ENCODE measurements at places on chromosomes 16 and 17.

DNA sequence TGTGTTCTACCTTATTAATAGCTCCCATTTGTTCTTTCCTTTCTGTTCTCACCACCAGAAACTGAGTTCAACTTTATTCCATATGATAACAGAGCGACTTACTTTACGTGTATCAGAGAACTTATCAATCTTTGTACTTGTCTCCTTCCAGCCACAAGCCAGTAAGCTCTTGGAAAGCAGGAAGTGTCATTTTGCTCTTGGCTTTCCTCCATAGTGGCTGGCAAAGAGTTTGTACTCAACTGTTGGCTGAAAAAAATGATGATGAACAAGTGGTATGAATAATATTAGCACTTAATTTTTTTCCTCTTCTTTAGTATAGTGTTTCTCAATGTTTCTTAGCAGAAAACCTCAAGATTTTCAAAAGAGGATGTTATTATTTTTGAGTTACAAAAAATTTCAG is 182.4 kb upstream of the TOM1L1 start:
- no peak for DNase-seq

DNA sequence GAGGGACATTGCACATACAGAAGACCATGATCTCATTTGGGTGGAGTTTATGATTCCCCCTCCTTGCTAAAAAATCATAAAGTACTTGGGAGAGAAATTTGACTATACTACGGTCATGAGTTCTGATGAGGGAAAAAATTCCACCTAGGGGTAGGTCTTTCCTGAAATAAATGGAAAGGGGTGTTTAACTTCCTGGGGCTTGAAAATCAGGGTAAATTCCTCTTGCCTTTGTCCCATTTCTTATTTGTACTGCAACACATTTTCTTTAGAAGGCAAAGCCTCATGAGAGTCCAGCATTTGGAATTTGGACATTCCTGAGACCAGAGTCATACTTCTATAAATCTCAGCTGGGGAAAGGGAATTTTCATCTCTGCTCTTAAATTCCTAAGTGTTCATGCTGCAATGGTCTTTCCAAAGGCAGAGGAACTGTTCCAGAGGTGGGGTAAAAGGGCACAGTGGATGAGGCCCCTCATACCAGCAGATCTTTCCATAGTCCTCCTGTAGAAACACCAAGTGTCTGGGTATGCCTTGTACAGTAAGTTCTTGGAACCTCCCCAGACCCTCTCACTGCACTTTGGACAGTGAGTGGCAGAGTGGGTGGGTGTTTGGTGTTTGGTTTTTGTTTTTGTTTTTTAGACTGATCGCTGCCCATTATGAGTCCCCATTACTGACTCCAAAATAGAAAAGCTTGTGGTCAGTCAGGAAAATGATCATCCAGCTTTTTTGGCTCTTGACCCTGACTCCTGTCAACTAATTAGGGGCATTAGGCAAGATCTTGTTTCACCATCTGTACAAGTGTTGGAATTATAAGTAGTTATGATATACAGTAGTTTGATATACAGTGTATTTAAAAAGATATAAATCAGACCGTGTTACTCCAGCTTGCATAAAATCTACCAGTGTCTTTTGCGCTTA is 6.0 kb downstream of the LYRM1 start:
- no peak for DNase-seq

- DNase-seq: no peak
Measured at GRCh38 chr16:80105160-80105559, 435.6 kb upstream of the DYNLRB2 start.

GRCh38 chr16:67243481-67243880 is 3.8 kb downstream of the FHOD1 start:
- DNase-seq: no peak

DNA sequence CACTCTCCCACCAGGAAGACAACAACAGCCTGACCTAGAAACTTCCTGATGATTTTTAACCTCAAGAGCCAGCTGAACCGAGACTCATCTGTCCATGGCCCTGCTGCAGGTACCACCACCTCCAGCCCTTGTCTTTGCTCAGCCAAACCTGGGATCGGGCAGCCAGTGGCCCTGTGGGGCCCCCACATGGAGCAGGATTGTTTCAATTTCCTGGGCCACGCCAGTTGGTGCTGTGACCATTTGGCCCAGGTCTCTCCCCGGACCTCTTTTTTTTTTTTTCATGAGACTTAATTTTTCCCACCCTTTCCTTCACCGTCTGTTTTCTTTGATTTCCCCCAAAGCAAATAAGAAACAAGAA is 8.3 kb upstream of the HOXB2 start:
- DNase-seq: no peak

- DNase-seq: no peak
Measured at GRCh38 chr17:69473841-69474831, 59.6 kb downstream of the MAP2K6 start.

DNA sequence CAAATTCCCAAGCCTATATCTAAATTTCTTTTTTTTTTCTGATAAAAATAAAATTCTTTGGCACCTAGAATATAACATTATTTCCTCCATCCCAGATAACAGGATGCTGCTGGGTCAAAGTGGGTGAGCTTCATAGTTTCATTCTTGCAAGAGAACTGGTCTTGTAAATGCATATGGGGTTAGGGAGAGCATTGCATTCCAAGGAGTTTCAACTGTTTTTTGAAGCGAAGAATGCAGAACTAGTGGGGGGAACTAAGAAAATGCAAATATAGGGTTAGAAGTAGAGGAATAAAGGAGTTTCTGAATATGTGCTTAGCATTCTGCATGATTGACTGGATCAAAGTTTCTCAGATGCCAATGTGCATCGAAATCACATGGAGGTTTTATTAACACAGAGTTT is 347.2 kb upstream of the XYLT1 start:
- DNase-seq: no peak

DNA sequence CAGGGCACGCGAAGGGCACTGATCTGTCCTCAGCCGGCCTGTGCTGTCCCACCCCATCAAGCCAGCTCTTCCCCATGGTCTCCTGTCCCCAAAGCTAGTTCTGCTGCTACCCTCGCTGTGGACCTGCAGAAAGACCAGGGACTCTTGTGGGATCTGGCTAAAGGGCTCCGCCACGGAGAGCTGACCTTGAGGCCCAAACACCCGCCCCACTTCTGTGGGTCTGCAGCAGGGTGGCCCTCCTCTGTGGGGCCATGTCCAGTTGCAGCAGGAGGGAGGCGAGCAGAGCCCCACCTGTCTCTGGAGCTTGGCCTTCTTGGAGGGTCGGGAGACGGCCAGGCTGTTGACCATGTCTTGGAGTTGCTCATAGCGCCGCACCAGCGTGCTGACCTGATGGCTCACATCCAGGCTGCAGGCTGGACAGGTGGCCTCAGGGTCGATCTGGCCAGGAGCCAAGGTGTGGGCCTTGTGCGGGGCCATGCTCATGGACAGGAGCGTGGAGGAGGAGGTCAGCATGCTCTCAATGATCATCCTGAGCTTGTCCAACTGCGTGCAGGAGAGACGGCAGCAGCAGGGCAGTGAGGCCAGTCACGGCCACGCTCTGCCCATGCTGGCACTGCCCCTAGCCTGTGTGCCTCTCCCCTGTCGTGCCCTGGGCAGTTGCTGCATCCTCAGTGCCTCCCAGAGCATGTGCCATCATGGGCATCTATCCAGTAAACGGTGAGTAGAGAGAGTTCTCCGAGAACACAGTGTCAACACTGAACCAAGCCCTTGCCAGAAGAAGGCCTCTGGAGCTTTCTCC is 16.6 kb downstream of the UBALD2 start:
- DNase-seq: no peak

- DNase-seq: no peak
Measured at GRCh38 chr16:81442220-81442915, 2.2 kb upstream of the CMIP start.

GRCh38 chr16:80512593-80512853 is 28.3 kb upstream of the DYNLRB2 start:
- DNase-seq: no peak

GRCh38 chr17:62712171-62712581 is 84.7 kb downstream of the MRC2 start:
- no peak for DNase-seq

GRCh38 chr17:76461765-76462555 is 5.4 kb upstream of the AANAT start:
- DNase-seq: no peak

DNA sequence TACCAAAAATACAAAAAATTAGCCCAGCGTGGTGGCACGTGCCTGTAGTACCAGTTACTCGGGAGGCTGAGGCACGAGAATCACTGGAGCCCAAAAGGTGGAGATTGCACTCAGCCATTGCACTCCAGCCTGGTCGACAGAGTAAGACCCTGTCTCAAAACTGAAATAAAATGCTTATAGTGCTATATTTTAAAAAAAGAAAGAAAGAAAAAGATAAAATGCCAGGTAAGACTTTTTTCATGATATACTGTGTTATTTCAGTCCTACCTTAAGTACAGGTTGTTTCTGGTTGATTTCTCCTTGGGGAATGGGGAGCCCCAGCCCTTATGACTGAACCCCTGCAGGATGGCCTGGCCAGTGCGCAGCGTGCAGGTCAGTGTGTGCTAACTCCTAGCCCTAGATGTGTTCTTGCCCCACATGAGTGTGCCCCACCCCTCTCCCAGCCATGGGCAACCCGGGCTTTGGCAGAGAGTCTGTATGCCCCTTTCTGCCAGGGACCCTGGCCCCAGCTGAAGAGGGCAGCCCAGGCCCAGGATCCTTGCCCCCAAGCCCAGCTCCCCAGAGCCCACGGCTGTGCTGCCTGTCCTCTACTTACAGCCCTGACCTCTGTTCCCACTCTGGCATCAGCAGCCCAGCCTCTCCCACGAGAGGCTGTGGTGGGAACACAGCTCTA is 1.3 kb downstream of the CNGB1 start:
- DNase-seq: no peak

- no peak for DNase-seq
Measured at GRCh38 chr17:77343031-77343800, 202.4 kb downstream of the SEC14L1 start.

DNA sequence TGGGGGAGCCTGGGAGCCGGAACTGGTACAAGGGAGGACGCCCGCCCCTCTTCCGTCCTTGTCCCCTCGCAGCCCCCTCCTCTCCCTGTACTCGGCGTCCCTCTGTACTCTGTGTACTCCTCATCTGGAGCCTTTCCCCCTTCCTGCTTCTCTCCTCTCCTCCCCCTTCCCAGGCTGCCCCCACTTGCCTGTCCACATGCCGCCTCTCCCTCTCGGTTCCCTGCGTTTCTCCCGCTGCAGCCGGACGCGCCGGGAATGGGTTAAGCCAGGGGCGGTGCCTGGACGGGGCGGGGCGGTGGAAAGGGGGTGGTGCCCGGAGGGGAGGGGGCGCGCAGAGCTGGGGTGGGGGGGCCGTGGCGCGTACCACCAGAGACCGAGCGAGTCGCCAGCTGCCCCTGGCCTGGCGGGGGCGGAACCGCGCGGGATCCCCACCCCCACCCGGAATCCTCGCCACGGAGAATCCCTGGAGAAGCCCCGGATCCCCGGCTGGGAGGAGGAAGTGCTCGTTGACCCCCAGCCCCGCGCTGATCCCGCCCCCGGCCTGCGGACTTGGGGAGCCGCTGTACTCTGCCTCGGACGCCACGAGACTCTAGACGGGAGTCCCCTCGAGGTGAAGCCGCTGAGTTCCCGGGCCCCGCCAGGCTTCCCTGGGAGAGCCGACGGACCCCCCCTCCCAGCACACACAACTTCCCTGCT is 22.6 kb downstream of the GJD3 start:
- DNase-seq: peak; percentile 67

GRCh38 chr17:41966463-41967140 is at the start of gene CNP:
CNP (plus strand) TSS chr17:41966795; CDS start chr17:41966885, 90 bp downstream.
- peak; percentile 89 for DNase-seq

- no peak for DNase-seq
Measured at GRCh38 chr16:11620243-11621003, 33.7 kb upstream of the LITAF start.
